ENCODE measurements at places on chromosomes 16 and 17. TPM values are rescaled to one million over a fixed set of nuclear protein-coding genes. Genes with fewer than 3 reads are reported as not detected.

- peaks cover 42% of the 10 kb centered on the region for H3K27me3 ChIP-seq
- H3K4me3 ChIP-seq = no peak overlapping the region
- H3K27ac ChIP-seq = no peak overlapping the region
- no peaks in the 10 kb centered on the region for H3K4me1 ChIP-seq
- no peaks in the 10 kb centered on the region for H3K36me3 ChIP-seq
Measured at GRCh38 chr17:74612046-74612445, 11.5 kb downstream of the CD300E start.

- peaks cover 59% of the 10 kb centered on the region for H3K36me3 ChIP-seq
- no peak overlapping the region for H3K4me3 ChIP-seq
- peak overlapping the region; percentile 59 for H3K27ac ChIP-seq
- no peak for DNase-seq
- H3K27me3 ChIP-seq = no peaks in the 10 kb centered on the region
Measured at GRCh38 chr17:4718276-4718675, 7.8 kb downstream of the ARRB2 start.

RBFOX1 gene
- not detected for total RNA-seq

DNA sequence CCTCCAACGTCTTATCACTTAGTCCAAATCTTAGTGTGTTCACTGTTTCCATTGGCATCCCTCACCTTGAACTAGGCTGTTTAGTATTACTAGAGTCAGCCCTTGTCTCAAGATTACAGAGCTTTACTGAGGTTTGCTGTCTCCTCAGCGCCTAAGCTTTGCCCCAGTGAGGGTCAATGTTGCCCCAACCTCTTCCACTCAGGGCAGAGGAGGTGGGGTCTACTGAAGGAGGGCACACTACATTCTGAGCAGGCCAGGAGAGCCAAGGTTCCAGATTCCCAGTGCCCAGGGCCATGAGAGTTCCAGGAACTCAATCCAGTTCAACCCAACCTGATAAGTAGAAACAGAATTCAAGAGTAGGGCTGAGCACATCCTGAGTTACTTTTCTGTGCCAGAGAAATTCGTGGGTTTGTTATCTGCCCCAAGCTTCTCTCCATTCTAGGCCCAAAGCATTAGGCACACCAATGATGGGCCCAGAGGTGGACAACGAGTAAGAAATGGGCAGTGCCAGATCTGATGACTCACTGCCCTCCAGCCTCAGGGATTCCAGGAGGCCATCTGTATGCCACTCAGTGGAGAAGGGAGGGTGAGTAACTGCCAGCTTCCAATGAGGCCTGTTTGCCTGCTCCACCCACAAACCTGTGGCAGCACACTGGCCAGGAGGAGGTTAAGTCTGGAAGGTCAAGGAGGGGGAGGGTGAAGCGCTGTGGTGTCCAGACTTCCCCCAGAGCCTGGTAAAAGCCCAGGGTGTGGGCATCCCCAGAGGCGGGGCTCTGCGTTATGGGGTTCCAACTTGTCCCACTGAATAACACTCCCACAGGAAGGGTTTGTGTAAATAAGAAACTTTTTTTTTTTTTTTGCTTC lies 8.2 kb downstream of the TUBG2 start:
- H3K4me1 ChIP-seq = peaks cover 19% of the 10 kb centered on the region

AGRP gene
- total RNA-seq = not detected

DNA sequence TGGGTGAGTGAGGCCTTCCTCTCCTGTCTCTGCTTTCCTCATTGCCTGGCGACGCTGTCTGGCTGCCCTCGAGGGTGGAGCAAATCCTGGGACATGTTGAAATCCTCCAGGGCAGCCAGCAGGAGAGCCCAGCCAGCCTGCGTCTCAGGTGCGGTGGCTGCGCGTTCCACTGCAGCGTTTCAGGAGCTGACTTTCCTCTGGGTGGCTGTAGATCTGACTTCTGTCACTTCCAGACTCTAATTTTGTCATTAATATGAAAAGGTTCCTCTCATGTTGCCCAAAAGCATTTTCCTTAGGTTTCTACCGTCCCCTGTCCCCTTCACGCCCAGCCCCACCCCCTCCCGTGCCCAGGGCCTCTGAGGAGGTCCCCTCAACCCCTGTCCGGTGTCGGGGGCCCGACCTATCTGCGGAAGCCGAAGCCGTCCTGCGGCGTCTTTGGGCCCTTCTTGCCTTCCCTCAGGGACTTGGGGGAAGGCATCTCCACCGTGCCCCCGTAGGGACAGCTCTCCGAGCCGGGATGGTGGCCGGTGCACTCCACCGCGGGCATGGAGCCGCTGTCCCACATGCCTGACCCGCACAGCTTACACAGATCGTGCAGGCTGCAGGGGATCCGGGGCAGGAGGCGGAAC lies 95.1 kb downstream of the TBC1D16 start:
- H3K27me3 ChIP-seq = no peaks in the 10 kb centered on the region
- no peak overlapping the region for H3K27ac ChIP-seq
- H3K36me3 ChIP-seq = no peaks in the 10 kb centered on the region

GRCh38 chr16:31734265-31734664 lies 139.3 kb upstream of the ZNF267 start:
- no peak overlapping the region for H3K4me3 ChIP-seq
- H3K27me3 ChIP-seq = no peaks in the 10 kb centered on the region
- no peak overlapping the region for H3K27ac ChIP-seq
- no peaks in the 10 kb centered on the region for H3K4me1 ChIP-seq
- H3K36me3 ChIP-seq = peaks cover 91% of the 10 kb centered on the region

RNF227 gene
- 9.4 TPM for total RNA-seq

- no peak for DNase-seq
- H3K27ac ChIP-seq = peak overlapping the region; percentile 39
- peaks cover 61% of the 10 kb centered on the region for H3K4me1 ChIP-seq
- peaks cover 15% of the 10 kb centered on the region for H3K36me3 ChIP-seq
- H3K4me3 ChIP-seq = peak overlapping the region; percentile 26
Measured at GRCh38 chr17:56909742-56910508, 3.9 kb downstream of the TRIM25 start.

GRCh38 chr16:54696970-54697369 lies 233.7 kb upstream of the IRX5 start:
- H3K27me3 ChIP-seq = peaks cover 5% of the 10 kb centered on the region
- no peak overlapping the region for H3K27ac ChIP-seq
- no peaks in the 10 kb centered on the region for H3K4me1 ChIP-seq
- H3K4me3 ChIP-seq = no peak overlapping the region
